ENCODE measurements at places on chromosomes 3 and 15.

GRCh38 chr3:20747741-20748140 lies 561.7 kb upstream of the SGO1 start:
- DNase-seq: no peak

- DNase-seq: no peak
These were observed 362.6 kb downstream of the ROBO1 start for GRCh38 chr3:79405183-79405582.

DNA sequence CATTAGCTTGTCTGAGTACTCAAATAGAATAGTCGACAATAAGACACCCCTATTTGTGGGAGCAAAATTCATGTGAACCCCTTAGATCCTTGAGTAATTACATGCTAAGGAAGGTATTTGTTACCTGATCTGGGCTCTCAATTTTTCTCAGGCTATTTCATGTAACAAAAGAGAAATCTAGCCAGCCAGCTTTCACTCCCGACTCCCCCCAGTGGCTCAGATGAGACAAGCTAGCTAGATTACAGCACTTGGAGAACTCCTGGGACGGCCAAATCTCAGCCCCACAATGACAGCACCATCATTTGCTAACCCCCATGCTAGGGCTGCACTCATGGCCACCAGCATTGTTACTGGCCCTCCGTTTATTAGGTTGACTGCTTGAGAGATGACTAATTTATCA lies 41.3 kb downstream of the GLDN start:
- DNase-seq: no peak

GRCh38 chr3:174986685-174987084 lies 127.6 kb downstream of the NAALADL2 start:
- DNase-seq: no peak

DNA sequence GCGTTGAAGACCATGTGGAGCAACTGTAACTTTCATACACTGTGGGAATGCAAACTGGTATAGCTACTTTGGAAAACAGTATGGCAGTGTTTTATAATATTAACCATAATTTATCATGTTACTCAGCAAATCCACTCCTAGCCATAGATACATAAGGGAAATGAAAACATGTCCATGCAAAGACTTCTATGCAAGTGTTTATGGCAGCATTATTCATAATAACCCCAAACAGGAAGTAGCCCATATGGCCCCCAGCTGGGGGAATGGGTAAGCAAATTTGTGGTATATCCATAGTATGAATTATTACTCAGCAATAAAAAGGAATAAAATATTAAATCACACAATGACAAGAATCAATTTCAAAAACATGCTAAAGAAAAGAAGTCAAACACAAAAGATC lies 23.0 kb upstream of the GATA2 start:
- DNase-seq: no peak

GRCh38 chr3:146124126-146124801 lies 36.7 kb downstream of the PLOD2 start:
- DNase-seq: no peak

DNA sequence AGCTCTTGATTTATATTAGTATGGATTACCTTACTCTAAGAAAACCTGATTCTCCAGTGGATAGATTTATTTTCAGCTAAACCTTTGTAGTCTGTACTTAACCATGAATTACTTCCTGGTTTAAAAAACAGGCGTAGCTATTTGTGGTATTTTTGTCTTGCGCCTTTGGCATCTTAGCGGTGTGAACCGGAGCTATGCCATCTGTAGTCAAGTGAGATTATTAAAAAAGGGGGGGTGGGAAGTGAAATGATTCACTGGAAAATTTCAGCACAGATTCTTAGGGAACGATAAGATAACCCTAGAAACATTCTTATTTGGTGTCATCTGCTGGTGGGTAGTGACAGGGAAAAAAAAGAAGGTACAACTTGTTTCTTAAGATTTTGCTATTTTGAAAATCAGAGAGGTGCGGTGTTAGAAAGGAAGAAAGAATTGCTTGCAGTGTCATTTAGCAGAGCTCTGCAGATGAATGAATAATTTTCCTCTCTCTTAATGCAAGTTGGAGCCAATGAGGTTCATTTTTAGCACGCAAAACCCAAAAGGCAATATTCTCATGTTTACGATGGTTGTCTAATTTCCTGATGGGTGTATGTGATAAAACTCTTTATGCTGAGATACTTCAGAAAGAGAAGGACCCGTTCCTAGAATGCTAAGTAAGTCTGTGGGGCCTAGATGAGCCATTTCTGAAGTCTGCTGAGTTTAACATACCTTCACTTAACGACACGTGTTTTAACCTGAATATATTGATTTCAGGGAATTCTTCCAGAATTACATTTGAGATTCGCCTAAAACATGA lies 44.0 kb downstream of the PSMD6 start:
- DNase-seq: no peak

GRCh38 chr15:50068016-50068415 lies 51.0 kb downstream of the ATP8B4 start:
- DNase-seq: no peak

- no peak for DNase-seq
These were observed 306.8 kb downstream of the TUSC7 start for GRCh38 chr3:117016378-117016777.

GRCh38 chr3:25390605-25391004 lies 37.5 kb upstream of the RARB start:
- no peak for DNase-seq

DNA sequence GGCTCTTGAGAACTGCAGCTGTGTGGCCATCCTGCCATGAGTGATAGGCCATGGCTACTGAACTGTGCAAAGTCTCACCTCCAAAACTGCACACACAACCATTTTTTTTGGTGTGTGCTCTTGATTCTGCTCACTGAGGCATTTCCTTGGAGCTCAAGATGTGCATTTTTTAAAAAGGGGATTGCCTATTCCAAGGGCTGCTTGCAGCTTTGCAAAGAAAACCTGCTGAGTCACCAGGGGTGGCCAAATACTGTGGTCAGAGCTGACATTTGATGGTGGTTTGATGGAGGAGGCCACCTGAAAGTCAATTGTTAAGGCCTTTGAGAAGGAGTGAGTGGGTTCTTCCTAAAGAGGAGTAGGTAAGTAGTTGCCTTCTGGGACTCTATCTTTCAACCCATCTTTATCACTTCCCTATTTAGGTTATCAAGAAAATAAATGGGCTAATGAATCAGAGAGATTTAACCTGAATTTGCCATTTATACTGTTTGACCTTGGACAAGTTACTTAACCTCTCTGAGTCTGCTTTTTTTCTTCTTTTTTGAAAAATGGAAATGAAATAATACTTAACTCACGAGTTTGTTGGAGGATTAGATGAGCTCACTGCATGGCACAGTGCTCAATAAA lies 87.9 kb downstream of the CHST2 start:
- DNase-seq: no peak

DNA sequence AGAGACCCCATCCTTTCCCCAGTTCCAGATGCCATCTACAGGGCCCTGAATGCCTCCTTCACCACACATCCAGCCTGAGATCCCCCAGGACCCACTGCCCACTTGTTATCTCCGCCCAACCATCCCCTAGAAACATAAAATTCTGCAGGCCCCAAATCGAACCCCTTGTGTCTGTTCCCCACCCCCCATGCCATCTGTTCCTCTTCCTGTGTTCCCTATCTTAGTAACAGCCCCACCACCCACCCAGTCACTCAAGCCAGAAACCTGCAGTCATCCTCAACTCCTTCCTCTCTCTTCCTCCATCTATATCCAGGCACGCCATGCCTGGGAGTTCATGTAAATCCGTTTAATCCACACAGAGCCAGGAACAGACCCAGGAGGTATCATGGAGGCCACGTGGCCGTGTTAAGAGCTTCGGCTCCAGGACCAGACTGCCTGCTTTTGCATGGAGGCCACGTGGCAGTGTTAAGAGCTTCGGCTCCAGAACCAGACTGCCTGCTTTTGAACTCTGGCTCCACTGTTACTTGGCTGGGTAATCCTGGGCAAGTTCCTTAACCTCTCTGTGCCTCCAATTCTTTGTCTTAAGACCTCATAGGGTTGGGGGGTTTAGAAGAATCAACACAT lies 4.8 kb downstream of the CSRNP1 start:
- peak; percentile 42 for DNase-seq

- no peak for DNase-seq
These were observed 14.5 kb upstream of the ANPEP start for GRCh38 chr15:89829161-89829560.

DNA sequence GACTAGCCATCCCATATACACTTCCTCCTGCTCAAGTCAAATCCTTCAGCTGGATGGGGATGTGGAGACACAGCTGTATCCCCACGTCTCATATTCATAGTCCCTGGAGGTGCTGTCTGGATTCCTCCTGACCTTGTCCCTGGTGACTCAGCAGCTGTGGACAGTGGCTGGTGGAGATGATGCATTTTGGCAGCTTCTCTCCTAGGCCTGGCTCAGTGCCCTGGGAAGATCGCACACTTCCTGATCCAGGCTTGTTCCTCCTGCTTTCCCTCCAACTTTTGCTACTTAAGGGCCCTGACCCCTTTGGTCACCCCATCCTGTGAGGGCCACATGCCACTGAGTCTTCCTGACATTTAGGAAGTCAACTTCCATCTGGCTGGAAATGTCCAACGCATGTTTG lies 44.4 kb downstream of the ADAMTSL3 start:
- DNase-seq: no peak

- no peak for DNase-seq
These were observed 29.3 kb downstream of the SCN5A start for GRCh38 chr3:38620236-38620635.

GRCh38 chr3:12501360-12502020 lies 17.2 kb downstream of the TSEN2 start:
- DNase-seq: no peak

DNA sequence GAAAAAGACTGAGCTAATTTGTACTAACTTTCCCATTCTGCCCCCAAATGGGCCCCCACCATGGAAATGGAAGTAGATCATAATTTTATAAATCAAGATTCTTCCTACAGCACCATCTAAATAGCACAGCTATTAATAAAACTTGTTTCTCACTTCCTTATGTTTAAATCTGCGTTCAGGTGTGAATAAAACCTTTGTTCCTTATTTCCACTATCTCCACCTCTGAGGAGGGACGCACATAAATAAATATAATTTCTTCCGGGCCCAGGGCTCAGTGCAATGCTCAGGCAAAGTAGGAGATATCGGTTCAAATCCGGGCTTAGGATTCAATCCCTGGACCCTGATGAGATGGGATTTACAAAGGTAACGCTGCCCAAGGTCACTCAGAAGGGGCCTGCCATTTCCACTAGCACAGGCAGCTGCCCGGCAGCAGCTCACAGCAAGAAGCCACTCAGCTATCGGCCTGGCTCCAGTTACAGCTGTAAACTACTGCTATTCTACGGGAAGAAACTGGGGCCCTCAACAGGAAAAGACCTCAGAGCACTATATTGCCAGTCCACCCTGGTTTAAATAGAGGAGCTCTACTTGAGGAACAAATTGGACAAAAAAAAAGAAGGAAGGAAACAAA lies 52.5 kb downstream of the FOXP1 start:
- no peak for DNase-seq

DNA sequence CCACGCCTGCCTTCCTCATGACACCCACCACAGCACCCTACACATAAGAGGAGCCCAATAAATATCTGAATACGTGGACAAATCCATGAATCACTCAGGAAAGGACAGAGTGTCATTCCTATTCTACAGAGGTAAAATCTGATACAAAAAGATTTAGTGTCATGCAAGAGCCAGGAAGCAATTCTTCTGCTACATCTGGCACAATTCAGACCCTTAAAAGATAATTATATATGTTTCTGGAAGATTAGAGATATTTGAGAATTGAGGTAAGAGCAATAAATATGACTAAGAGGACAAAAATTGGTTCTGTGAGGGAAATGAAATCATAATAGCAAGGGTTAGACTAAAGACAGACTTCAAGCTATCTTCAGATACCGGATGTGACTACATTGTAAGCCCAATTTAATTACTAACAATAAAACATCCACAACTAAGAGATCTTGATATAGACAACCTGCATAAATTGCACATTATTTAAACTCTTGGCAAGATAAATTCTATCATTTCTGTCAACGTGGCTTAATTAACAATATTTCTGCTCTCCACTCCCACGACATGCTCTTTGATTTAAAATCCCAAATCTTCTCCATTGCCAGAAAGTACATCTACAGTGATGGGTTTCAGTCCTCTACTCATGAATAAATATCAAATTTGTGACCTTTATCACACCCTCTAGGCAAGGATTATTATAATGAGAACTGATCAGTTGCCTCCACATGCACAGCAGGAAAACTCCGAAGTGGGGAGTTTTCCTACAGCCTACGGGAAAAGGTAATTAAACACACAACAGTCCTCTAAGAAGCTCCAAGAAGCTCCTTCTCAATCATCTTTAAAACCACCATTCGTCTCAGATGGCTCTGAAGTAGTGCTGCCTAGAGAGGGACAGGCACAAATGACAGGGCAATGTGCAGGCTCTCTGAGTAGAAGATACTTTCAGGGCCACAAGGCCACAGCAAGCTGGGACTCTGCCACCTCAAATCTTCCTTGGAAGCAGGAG lies 32.6 kb downstream of the MB21D2 start:
- no peak for DNase-seq

GRCh38 chr15:48966595-48967301 lies 3.0 kb upstream of the SHC4 start:
- DNase-seq: no peak

DNA sequence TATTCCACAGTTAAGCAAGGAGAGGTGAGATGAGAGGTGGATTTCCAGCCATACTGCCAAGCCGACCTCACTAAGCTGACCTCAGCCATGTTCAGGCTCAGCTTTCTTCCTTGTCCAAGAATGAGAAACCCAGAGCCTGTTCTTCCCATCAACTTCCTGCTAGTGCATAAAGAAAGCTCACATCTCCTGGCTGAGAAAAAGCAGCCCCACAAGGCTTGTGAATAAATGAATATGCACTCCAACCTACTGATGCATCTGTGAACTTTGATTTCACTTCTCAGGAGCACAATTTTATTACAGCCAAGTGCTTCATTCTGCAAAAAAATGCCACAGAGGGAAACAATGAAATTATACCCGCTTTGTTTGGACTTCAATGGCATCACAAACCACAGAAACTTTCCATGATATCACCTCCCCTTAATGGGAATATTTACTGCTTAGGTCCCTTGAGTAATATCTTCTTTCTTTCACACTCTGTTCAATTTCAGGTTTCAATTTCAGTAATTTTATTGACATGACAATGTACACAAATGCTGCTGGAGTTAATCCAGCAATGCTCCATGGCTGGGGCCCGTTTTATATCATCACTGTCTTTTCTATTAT lies 437.0 kb upstream of the PPP2R3A start:
- DNase-seq: no peak

- DNase-seq: no peak
These were observed 210.0 kb downstream of the MAGI1 start for GRCh38 chr3:65828706-65829105.

- no peak for DNase-seq
These were observed 12.0 kb upstream of the NMNAT3 start for GRCh38 chr3:139689708-139690228.

GRCh38 chr15:43238671-43239131 lies 17.9 kb upstream of the EPB42 start:
- no peak for DNase-seq
